ENCODE measurements at places on chromosomes 11 and 22.

DNA sequence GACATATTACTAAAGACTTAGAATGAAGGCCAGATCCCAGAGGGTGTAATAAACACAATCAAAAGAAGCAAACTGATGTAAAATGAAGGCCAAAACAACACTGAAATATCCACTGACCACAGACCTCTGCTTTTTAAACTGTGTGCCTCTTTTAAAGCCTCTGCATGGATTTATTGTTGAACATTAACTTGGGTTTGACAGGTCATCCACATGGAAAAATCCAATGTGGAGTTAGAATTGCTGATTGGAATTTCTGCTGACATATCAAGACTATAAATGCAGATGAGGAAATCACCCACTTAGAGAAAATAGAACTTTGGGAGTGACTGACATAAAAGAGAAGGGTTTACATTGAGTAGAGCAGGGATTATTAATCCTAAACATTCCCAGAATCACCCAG is 853.9 kb upstream of the RAG2 start:
- no peak for DNase-seq

DNA sequence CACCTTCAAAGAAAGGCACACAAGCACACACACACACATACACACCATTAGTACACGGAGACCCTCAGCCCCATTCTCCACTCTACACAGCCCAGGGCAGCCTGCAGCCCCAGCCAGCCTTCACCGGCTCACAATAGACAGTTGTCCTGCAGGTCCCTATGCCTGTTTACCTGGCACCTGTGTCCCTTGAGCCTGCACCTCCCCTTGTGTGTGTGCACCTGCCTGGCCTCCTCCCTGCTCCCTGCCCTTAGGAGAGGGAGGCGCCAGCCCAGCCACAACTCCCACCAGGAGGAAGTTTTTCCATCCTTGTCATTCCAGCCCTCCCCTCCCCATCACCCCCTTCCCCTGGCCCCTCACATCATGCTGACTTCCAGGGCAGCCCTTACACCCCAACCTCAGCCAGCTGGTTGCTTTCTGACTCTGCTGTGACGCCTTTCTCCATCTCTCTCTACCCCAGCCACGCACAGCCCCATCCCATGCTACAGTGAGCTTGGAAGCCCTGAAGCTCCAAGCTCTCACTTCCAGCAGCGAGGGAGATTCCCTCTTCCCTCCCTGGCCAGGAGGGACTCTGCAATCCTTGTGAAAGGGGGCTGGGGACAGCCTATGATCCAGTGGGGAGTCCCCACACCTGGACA is 4.4 kb downstream of the AHNAK start:
- DNase-seq = no peak

- no peak for DNase-seq
Observed at GRCh38 chr11:72141066-72141465, 5.5 kb downstream of the FOLR3 start.

- DNase-seq = no peak
Observed at GRCh38 chr11:1534682-1535081, 37.4 kb downstream of the DUSP8 start.

- no peak for DNase-seq
Observed at GRCh38 chr22:44074337-44074984, 50.4 kb downstream of the PARVB start.

- DNase-seq = no peak
Observed at GRCh38 chr11:125743681-125744080, 2.4 kb upstream of the PATE1 start.

DNA sequence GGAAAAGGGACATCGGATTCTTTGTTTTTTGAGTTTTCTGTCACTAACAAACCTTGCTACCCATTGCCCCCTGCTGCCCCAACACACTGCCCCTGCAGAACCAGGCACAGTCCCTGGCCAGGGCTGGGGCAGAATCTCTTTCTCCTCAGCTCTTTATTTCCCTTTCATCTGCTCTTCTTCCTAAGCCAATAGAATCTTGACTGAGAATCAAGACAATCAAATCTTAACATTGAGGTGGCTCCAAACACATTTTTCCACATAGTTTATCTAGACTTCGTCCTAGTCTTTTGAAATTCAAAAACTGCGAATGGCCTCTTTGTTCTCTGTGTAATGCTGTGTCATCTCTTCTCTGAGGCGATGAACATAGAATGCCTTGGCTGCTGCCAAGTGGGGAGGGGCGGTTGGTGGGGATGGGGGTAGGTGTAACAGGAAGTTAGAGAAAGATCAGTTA is 16.1 kb upstream of the NTM start:
- DNase-seq = no peak

DNA sequence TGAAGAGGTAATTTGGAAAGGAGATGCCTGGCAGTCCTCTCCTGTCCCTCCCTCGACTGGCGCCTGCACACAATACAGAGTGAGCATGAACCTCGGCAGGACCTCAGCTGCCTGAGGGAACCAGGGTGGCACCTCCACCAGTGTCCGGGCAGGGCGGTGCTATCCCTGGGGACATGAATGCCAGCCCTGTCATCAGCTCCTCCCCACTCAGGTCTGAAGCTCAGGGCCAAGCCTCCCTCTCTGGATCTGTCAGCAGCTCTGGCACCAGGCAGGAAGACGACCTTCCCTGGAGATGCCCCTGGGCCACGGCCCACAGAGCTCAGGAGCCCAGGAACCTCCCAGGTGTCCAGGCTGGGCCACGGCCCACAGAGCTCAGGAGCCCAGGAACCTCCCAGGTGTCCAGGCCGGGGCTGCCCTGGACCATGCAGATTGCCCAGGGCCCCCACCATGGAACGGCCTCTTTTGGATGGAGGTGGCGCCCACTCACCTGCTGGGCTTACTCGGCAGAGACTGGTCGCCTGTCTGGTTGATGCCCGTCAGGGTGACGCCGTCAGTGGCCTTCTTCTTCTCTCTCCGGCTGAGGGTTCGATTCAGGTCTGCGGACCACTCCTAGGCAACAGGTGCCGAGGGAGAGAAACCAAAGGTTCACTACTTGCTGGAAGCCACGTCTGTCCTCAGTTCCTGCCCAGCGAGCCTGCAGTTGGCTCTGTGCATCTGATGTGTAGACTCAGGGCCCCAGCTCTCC is 21.7 kb upstream of the ARFGAP3 start:
- no peak for DNase-seq

DNA sequence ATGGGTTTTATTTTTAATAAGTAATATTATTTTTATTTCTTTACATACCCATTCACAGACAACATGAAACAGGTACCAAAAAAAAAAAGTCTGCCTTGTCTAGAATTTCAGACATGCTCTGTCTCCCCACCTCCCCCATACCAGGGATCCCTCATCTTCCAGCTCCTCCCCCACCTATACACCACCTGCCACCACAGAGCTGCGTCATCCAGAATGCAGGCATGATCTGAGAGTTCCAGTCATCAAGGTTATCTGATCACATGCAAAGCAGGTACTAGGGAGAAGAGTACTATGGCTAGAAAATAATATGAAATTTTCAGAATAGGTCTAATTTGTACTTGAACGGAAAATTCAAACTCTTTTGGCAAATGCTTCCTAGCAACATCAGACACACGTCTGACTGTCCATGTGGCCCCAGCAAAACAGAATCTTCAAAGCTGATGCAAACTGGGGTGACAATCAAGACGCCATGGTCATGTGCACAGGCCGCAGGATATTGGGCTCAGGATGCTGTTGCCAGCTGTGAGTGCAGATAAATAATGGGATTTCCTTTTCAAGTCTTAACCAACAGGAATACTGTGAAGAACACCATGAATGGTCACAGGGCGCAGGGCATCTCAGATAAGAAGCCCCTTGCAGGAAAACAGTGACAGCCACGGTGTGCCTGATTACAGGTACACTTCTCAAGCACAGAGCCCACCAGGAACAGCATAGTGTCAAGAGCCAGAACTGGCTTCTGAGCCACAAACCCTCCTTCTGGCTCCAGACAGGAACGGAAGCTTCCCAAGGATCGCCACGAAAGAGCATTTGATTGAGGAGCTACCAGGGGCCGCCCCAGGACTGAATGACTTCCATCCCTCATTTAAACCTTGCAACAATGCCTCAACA is 169.5 kb downstream of the EFCAB6 start:
- DNase-seq = no peak

DNA sequence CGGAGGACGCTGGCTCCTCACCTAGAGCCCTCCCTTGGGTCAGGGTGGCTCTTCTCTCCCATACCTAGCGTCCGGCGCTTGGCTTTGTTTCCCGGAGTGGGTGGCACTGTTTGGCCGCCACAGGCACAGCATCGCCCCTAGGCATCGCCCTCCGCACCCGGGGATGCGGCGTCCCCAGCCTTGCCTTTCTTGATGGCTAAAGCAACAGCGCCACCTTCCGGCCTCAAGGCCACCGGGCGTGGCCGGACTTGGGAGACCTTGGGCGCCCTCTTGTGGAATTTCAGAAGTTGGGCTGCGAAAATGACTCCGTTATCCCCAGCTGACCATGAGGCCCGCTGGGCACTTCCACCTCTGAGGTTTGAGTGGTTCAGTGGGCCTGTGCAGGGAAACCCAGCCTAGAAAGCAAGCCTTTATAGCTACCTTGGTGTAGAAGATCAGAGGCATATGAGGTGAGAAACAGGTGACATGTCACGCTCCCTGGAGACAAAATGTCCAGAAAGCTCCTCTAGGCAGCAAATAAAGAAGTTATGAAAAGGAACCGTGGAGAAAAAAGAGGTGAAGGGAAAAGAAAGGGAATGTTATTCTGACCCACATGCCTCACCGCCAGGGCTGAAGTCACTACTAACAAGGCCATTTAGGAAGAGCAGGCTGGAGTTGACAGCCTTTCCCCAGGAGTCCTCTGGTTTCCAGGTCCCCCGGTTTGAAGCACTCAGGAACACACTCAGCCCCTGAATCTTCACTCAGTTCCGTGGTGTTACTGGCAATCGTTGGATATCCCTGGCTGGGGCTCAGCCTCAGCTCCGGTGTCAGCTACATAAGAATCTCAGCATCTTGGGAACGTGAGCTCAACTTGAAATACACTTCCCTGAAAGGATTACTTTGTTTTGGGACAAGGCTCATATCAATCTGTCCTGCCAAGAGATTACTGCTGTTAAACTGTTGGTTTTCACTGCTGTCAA is 54.1 kb downstream of the SNX19 start:
- no peak for DNase-seq

GRCh38 chr11:26480041-26480440 is 92.0 kb downstream of the MUC15 start:
- no peak for DNase-seq

DNA sequence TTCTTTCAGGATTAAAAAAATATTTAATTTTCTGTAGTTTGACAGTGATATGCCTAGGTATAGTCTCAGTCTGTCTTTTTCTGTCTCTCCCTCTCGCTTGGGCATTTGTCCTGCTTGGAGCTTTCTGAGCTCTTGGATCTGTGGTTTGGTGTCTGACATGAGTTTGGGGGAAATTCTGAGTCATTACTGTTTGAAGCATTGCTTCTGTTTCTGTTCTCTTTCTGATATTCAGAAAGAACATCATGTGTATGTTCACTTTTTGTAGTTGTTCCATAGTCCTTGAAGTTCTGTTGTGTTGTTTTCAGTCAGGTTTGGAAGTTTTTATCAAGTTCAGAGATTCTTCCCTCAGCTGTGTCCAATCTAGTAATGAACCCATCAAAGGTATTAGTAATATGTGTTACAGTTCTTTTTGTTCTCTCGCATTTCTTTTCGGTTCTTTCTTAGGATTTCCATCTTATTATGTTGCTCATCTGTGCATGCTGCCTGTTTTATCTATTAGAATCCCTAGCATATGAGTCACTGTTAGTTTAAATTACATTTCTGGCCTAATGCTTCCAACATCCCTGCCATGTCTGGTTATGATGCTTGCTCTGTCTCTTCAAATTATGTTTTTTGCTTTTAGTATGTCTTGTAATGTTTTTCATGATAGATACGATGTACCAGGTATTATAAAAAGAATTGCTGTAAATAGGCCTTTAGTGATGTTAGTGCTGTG is 48.4 kb downstream of the DDX10 start:
- no peak for DNase-seq

GRCh38 chr11:109958131-109958820 is 134.9 kb upstream of the ZC3H12C start:
- no peak for DNase-seq

DNA sequence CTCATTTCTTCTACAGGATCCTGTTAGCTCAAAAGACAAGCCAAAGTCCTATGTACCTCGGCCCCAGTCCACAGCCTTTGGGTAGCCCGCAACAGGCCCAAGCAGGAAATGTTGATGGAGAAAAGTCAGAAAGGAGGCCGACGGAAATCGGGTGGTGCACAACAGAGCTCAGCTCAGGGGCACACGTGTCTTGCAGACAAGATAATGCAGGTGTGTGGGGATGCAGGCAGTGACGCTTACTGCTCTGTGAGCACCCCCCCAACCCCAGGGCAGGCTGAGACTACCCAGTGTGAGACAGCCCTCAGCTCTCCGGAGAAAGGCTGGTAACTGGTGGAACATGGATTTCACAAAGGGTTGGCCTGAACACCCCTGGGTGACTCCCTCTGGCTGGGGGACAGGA is 4.3 kb upstream of the PDE2A start:
- no peak for DNase-seq

DNA sequence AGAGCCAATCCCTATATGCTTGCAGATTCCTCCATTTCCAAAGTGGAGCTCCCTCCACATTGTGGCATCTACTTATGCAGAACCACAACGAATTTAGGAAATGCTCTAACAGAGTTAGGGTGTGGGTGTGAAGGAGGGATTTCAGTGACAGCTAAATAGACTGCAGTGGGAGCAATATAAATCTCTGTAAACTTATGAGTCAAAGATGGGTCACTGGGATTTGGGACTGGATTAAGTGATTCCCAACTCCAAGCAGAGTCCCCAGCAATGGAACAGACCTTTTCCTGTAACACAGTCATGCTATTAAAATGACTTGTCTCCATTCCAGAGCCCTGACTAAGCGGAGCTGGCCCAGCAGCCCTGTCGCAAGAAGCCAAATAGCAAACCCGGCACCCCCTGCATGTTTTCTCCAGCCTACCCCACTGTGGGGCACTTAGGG is 36.6 kb downstream of the RPL27A start:
- no peak for DNase-seq
